ENCODE measurements at places on chromosomes 4 and X.
A peak's percentile ranks its signal among the peaks of the same experiment; 100 is the strongest.

DNA sequence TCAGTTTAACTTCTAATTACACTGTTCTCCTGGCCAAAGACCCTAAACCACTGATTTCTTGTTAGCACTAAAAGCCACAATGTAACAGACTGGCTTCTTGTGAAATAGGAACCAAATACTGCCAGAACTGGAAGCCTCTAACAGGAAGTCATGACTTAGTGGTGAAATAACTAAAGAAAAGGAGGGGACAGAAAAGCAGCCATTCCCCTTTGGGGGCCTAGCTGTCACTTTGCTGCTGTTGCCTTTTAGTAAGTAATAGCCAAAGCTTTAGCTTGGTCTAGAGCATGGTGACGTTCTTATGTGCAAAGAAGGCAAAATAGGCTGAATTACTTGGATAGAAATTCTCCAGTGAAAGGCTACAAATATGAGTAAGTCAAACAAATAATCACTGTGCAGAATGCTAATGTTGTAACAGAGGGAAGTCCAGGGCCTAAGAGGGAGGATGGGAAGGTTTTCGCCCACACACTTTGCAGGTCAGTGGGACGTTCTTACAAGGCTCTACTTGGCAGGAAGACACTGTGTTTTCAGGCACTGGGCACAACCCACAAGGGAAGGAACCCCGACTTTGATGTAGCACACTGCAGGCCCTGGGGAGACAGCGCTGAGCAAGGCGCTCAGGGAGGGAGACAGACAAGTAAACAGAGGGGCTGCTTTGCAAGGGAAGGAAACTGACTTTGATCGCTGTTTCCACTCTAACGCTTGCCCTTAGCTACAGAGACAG, 16.7 kb downstream of the GAB3 start:
- DNase-seq, result no peak

DNA sequence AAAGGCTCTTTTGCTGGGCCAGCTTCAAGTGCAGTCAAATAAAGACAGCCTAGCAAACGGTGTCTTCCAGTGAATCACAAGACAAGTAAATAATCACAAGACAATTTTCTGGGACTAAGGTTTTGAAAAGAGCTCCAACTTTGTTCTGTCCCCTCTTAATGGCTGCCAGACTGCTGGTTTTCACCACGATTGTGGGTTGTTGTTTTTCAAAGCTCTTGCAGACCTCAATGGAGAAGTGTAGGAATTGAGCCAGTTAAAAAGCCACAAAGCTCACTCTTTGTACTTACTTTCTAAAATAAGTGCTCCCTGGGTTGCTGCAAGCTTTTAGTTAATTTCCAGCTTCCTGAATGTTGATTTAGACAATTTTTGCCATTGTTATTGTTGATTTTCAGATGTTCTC, 405.8 kb upstream of the HTR2C start:
- DNase-seq, result no peak

DNA sequence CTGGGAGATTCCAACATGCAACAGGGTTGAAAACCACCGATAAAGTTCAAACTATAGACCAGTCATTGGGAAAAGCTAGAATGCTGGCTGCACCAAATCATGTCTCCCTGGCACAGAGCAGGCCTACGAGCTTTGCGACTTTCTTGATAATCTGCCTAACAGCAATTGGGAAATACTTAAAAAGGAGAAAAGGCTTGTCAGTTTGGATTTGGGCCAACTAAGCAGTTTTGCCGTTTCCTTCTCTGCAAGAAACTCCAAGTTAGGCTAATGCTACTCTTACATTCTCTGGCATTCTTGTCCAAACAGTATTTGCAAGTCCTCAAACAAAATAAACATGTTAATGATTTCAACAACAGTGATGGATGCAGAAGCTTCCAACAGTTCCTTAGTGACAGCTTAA, 87.9 kb downstream of the PDK3 start:
- no peak for DNase-seq

DNA sequence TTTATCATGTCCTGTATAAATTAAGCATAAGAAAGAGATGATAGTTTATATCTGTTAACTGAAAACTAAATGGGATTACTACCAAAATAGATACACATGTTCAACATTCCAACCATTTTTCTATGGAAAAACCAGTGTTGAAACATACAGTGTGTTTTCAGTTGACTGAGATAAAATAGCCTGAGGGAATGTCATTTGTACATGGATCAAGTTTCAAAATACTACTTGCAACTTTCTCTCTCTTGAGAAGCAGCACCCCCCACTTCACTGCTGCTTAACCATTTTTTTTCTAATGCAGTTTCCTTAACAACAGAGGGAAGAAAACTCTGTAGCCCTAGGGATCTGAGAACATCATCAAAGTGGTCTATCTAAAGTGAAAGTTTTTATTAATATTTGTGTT, 70.8 kb downstream of the NPNT start:
- peak; percentile 36 for DNase-seq

GRCh38 chr4:2142630-2143427, 83.7 kb downstream of the NAT8L start:
- DNase-seq, result peak; percentile 32

GRCh38 chr4:67292045-67292444, 253.3 kb downstream of the CENPC start:
- DNase-seq, result no peak

DNA sequence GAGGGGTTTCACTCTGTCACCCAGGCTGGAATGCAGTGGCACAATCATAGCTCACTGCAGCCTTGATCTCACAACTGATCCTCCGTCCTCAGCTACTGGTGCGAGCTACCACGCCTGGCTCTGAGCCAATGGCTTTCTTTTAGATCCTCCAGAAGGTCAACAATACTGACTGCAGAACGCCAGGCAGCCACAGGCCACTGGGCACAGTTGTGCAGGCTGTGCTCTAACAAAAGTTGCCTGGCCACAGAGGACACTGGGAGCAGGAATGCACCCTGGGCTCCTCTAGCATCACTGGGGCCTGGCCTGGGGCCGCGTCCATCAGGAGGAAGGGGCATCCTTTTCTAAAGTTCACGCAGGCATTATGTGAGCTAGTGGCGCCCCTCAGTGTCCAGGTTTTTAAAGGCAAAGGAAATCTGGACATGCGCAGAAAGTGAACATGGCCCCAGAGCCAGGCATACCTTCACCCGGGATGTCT, 14.9 kb upstream of the PORCN start:
- no peak for DNase-seq

GRCh38 chr4:106818764-106819163, 217.3 kb downstream of the DKK2 start:
- DNase-seq, result no peak

DNA sequence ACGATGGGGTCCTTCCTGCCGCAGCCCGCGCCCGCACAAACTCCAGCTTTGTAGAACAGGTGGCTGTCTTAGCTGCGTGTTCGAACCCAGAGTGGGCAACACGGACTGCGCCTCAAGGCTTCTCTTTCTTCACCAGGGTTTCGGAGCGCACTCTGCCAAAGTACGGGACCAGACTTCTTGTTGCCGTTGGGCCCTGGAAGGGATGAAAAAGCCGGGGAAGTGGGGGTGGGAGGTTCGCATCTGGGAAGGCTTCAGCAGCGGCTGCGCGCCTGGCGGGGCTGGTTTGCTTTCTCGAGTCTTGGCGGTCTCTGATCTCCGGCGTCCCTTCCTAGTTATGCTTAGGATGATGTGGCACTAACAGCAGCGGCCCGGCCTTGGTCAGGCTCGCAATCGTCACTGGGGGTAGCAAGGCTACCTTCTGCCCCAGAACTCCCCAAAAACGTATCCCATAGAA, 673 bp downstream of the PARM1 start:
- DNase-seq, result no peak

DNA sequence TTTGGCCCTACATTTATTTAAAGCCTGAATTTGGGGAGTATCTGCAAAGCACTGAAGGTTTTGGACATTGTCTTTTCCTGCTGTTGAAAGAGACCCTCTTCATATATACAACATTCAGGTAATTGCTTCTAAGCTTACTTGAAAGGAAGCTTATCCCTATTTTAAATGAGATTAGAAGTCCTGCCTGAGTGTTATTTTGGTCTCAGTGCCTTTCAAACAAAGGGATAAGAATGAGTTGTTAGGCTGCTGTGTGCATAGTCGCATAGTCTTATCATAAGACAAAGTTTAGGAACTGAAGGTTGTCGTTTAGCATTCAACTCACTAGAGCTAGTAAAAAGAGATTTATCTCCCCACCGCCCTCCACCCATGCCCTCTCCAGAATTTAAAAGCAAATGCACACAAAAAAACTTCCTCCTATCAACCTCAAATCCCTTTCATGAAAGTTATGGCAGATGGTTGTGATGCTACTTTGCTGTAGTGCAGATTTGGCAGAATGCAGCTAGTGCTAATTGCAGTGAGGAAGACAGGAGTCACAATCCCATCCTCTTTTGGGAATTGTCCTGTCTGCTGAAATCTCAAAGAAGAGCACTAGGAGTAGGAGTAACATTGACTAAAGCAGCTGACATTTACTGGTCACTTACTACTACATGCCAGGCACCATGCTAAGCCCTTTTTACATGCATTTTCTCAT, 5.8 kb downstream of the HERC3 start:
- no peak for DNase-seq

DNA sequence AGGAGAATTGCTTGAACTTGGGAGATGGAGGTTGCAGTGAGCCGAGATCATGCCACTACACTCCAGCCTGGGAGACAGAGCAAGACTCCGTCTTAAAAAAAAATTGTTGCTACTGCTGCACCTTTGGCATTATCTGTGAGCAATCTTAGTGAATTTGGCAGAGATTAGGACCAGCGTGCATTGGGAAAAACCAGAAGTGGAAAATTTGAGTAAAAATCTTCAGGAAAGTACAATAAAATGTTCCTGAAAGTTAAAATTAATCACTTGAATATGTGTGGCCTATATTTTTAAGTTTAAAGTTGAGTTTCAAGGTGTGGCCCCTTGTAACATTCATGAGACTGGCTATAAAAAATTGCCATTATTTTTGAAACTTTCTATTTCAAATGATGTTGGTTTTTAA, 85.1 kb downstream of the SPRY1 start:
- DNase-seq, result no peak

GRCh38 chr4:17544205-17544604, 29.2 kb downstream of the CLRN2 start:
- no peak for DNase-seq

DNA sequence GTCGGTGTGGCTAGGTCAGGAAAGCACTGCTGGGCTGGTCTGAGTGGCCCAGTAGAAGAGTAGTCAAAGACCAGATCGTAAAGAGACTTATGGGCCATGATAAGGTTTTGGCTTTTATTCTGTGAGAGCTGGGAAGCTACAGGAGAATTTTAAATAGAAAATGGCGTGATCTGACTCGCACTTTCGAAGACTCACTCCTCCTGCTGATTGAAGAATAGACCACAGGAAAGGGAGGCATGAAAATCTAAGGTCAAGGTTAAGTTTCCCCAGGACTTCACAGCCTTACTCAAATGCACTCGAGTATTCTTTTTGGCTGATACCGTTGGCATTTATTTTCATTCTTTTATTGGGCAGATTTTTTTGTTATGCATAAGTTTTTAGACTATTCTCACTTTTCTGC, 231.4 kb upstream of the ANKRD50 start:
- DNase-seq, result no peak

- DNase-seq, result no peak
Measured at GRCh38 chr4:139920486-139921002, 233.4 kb downstream of the MAML3 start.

- no peak for DNase-seq
Measured at GRCh38 chr4:61773655-61774245, 573.6 kb downstream of the ADGRL3 start.

Data from astrocyte of the cerebellum (primary cell).